ENCODE measurements at places on chromosomes 11 and 22. TPM values are rescaled to one million over a fixed set of nuclear protein-coding genes. Genes with fewer than 3 reads are reported as not detected.

The BAIAP2L2 gene
- 0.71 TPM for total RNA-seq

The OR10A2 gene
- not detected for total RNA-seq

The OR5AL1 gene
- not detected for total RNA-seq

DNA sequence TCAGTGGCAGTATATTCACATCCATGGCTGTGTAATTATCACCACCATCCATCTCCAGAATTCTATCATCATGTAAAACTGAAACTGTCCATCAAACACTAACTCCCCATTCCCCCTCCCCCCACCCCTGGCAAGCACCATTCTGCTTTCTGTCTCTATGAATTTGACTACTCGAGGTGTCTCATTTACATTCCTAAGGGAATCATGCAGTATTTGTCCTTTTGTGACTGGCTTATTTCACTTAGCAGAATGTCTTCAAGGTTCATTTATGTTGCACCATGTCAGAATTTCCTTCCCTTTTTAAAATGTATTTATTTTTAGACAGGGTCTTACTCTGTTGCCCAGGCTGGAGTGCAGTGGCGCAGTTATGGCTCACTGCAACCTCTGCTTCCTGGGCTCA is 20.3 kb downstream of the DERL3 start:
- H3K27me3 ChIP-seq = no peaks in the 10 kb centered on the region
- H3K36me3 ChIP-seq = peaks cover 47% of the 10 kb centered on the region
- peaks cover 2% of the 10 kb centered on the region for H3K4me1 ChIP-seq
- no peak overlapping the region for H3K4me3 ChIP-seq
- no peak overlapping the region for H3K27ac ChIP-seq

DNA sequence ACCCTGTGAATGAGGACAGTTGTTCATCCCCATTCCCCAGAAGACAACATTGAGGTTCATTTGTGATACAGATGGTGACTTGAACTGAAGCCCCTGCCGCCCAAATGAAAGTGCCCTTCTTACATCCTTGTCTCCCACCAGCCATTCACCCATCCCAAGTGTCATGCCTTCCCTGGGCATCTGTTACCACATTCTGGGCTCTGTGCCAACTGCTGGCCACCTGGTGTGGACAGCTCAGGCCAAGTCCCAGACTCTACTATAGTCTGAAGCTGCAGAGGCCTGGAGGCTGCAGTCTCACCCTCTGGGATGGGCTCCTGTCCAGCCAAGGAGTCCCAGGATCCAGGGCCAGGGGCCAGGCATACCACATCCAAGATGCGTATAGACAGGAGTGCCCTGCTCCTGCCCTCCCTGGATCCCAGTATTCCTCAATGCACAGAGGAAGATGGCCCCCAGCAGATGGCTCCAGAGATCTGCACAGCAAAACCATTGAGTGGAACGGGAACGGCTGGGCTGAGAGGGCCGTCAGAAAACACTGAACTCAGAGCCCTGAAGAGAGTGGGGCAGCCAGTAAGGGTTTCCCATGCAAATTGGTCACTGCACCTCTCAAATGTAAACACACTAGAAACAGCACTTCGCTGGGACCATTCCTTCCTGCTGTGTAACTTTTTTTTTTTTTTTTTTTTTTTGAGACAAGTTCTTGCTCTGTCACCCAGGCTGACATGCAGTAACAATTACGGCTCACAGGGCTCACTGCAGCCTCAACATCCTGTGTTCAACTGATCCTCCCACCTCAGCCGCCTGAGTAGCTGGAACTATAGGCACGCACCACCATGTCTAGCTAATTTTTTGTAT is 22.8 kb downstream of the ARRB1 start:
- H3K4me1 ChIP-seq = peaks cover 67% of the 10 kb centered on the region
- no peak overlapping the region for H3K4me3 ChIP-seq
- H3K27ac ChIP-seq = peak overlapping the region; percentile 52
- no peaks in the 10 kb centered on the region for H3K27me3 ChIP-seq

GRCh38 chr11:117618302-117618981 is 178.6 kb downstream of the DSCAML1 start:
- no peak for DNase-seq
- no peaks in the 10 kb centered on the region for H3K36me3 ChIP-seq
- no peak overlapping the region for H3K27ac ChIP-seq
- H3K4me3 ChIP-seq = no peak overlapping the region
- peaks cover 8% of the 10 kb centered on the region for H3K27me3 ChIP-seq

DNA sequence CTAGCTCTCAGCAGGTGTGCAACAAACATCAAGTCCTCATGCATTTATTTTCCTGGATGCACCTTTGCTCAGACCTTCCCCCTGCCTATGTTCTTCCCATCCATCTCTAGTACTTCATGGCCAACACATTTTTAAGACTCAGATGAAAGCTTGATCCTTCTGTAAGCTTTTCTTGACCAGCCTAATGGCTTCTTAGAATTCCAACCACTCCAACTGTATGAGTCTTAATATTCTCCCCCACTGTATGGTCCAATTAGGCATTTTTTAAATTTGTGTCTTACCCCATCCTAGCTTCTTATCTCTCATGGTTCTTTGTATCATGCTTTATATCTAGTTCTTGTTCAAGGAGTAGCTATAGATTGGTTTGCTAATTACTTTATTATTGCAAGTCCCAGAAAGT is 44.8 kb downstream of the TENM4 start:
- no peak overlapping the region for H3K27ac ChIP-seq
- H3K4me3 ChIP-seq = no peak overlapping the region
- H3K4me1 ChIP-seq = no peaks in the 10 kb centered on the region
- no peaks in the 10 kb centered on the region for H3K36me3 ChIP-seq
- H3K27me3 ChIP-seq = peaks cover 4% of the 10 kb centered on the region
- DNase-seq = no peak

All from activated CD4-positive, alpha-beta T cell treated with anti-CD3 and anti-CD28 coated beads for 36 hours (primary cell).